Thymus (tissue), 14 donors: ENCODE measurements at places on chromosomes 5 and 9. TPM values are rescaled to one million over a fixed set of nuclear protein-coding genes. Genes with fewer than 3 reads are reported as not detected.

The C5orf46 gene
- 0.14 TPM for total RNA-seq

The ROR2 gene
- total RNA-seq: 4.5 TPM

The CNTNAP3B gene
- total RNA-seq: 3.3 TPM

The LCN2 gene
- total RNA-seq: 3.4 TPM

The PKN3 gene
- 3.8 TPM for total RNA-seq

The TPPP gene
- total RNA-seq: 0.24 TPM

The ANKRD18A gene
- 2.8 TPM for total RNA-seq

The GPR150 gene
- total RNA-seq: 0.19 TPM

The PCDHGA7 gene
- total RNA-seq: 0.28 TPM

The LHX3 gene
- 0.09 TPM for total RNA-seq

The MAPK9 gene
- 20.3 TPM for total RNA-seq

The ARHGEF28 gene
- total RNA-seq: 7.3 TPM

DNA sequence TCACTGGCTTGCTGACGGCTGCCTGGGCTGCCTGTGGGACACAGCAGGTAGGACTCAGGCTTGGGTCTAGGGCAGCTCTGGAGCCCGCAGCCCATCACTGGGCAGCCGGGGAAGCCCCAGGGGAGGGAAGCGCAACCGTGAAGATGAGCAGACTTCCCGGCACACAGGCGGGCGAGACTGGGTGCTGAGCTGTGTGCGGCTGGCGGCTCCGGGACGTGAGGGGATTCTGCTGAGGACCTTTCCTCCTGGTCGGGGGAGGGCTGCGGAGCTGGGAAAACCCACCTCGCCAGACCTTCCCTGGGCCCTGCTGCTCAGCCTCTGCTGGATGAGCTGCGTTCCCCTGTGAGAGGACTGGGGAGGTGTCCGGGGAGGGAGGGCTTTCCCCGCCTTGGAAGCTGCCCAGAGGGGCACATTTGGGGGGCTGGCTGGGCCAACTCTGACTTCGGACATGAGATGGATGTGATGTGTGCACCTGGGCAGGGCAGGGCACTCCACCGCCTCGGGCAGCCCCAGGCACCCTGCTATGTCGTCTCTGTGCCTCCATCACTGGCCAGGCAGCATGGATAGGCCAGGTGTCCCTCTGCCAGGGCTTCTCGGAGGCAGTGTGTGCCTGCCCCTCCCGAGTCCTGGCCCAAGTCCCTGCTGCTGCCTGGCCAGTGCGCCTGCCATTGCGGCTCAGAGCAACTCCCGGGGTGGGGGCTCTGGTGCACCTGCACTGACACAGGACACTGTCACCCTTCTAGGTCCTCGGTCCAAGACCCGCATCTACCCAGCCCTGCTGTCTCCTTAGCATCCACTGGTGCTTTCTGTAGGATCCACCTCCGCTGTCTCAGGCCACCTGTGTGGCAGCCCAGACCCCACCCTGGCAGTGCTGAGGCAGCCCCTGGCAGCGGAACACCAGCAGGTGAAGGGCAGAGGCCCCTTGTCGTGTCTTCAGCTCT, 66.4 kb downstream of the COL5A1 start:
- H3K4me1 ChIP-seq: no peaks in the 10 kb centered on the region
- no peak for DNase-seq
- H3K36me3 ChIP-seq: no peaks in the 10 kb centered on the region
- no peak overlapping the region for H3K4me3 ChIP-seq
- H3K27me3 ChIP-seq: no peaks in the 10 kb centered on the region
- no peak overlapping the region for H3K27ac ChIP-seq

DNA sequence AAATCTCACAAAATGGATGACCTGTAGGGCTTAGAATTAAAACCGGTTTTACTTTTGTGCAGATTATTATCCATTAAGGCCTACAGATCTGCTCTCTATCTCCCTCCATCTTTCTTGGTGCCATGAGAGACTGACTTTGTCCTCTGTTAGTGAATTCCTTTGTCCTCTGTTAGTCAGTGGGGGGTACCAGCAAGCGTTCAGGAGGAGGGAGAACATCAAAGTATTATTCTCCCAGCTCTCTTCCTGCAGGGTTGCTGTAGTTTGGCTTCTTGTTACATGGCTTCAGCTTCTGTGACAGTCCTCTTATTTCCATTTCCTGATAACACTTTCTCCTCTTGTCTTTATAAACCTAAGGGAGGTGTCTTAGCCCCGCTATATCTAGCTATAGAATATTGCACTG, 850.5 kb upstream of the SEMA6A start:
- H3K4me1 ChIP-seq: no peaks in the 10 kb centered on the region
- no peak overlapping the region for H3K27ac ChIP-seq
- H3K36me3 ChIP-seq: no peaks in the 10 kb centered on the region
- DNase-seq: no peak

GRCh38 chr5:150144246-150144801, 11.3 kb downstream of the PDGFRB start:
- no peak overlapping the region for H3K4me3 ChIP-seq
- no peaks in the 10 kb centered on the region for H3K4me1 ChIP-seq
- H3K36me3 ChIP-seq: no peaks in the 10 kb centered on the region
- no peaks in the 10 kb centered on the region for H3K27me3 ChIP-seq
- no peak for DNase-seq

GRCh38 chr5:134084022-134084565, 30.4 kb upstream of the TCF7 start:
- H3K4me3 ChIP-seq: no peak overlapping the region
- DNase-seq: no peak
- H3K27ac ChIP-seq: peak overlapping the region; percentile 22
- H3K36me3 ChIP-seq: peaks cover 17% of the 10 kb centered on the region
- no peaks in the 10 kb centered on the region for H3K27me3 ChIP-seq

DNA sequence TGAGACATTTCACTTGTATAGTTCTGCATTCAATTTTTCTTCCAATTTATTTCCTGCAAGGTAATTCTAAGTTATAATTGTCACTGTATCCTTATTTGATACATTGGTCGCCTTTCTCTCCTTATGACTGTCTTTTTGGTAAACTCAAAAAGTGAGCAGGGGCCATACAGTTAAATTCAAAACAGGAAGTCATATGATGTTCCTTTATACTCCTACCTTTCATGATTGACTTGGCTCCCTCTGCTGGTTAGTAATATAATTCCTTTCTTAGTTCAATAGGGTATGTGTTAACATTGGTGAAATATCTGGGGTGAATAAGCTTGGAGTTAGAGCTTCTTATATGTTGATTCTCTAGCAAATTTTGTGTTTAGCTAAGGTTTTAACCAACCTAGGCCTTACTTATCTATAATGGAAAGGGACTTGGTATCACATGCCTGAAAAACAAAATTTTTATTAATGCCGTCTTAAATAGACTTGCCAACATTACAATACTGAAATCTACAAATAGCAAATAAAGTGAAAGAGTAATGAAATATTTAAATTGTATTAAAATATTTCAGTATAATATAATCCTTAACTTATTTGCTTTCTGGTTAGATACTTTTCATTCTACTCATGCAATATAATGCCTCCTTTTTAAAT, 6.0 kb upstream of the NIPBL start:
- no peak overlapping the region for H3K4me3 ChIP-seq
- no peak overlapping the region for H3K27ac ChIP-seq
- H3K4me1 ChIP-seq: peaks cover 6% of the 10 kb centered on the region
- no peaks in the 10 kb centered on the region for H3K36me3 ChIP-seq
- peak; percentile 59 for DNase-seq

DNA sequence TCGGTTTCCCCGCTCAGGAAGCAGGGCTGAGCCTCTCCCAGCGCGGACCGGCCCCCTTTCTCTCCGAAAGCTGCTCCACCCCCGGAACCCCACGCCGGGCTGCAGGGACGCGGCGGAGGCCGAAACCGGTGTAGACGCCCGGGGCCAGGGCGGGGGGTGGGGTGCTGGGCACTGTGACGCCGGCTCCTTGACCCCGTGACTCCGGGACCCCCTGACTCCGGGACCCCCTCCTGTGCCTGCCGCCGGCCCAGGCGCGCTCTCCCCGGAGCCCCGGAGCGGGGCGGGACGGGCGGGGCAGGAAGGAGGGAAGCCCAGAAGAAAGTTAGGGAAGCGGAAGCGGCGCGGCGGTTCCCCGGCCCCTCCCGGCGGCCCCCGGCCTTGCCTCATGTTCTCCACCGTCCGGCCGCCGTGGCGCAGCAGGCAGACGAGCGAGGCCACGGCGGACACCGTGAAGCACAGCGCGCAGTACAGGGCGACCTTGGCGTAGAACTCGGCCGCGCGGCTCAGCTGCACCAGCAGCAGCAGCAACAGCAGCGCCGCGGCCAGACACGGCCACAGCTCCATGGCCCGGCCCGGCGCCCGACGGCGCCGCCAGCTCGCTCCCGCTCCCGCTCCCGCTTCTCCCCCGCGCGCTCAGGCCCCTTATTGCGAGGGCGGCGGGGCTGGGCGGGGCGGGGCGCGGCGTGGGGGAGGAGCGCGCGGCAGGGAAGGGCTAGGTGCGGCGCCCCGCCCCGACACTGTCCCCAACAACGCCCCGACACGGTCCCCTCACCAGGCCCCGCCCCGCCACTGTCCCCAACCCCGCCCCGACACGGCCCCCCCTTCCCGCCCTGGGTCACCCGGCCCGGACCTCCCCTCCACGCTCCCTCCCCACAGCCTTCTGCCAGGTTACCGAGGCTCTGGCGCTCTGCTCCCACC, at the start of gene AGPAT2:
Gene AGPAT2 (minus strand): TSS at position 664 of the 918 bp plus-strand sequence. CDS start 100 bp downstream, at position 564.
- peaks cover 17% of the 10 kb centered on the region for H3K4me1 ChIP-seq
- peak; percentile 37 for DNase-seq
- peak within 1 kb of the TSS; percentile 80 for H3K27ac ChIP-seq
- peaks cover 33% of the 10 kb centered on the region for H3K27me3 ChIP-seq

GRCh38 chr5:115607935-115608334, 5.7 kb upstream of the TICAM2 start:
- H3K36me3 ChIP-seq: peaks cover 4% of the 10 kb centered on the region
- H3K4me3 ChIP-seq: no peak overlapping the region
- DNase-seq: no peak
- no peaks in the 10 kb centered on the region for H3K4me1 ChIP-seq
- no peaks in the 10 kb centered on the region for H3K27me3 ChIP-seq
- H3K27ac ChIP-seq: no peak overlapping the region

DNA sequence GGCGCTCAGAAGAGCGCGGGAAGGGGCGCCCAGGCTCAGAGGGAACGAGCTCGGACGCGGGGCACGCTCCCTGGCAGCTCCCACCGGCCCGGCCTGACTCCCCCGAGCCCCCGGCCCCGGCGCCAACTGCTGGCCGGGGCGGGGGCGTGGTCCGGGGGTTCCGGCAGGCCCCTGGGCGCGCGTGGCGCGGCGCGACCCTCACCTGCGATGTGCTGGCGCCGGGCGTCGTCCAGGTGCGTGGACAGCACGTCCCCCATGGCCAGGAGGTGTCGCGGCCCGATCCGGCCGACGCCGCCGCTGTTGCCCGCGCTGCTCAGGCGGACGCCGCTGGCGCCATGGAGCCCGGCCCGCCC, 43.5 kb upstream of the STXBP1 start:
- no peak for DNase-seq
- no peak overlapping the region for H3K27ac ChIP-seq

DNA sequence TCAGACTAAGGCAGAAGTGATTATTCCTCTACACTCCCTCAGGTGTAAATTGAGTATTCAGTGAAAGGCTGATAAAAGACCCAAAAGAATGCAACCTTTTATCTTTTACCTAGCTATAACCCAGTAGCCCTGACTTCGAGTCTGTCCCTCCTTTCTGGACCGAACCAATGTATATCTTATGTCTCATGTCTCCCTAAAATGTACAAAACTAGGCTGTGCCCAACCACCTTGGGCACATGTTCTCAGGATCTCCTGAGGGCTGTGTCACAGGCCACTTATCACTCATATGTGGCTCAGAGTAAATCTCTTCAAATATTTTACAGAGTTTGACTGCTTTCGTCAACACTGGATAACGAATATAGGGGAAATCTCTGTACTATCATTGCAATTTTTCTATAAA, 12.7 kb downstream of the FBXL17 start:
- H3K27me3 ChIP-seq: no peaks in the 10 kb centered on the region
- H3K4me3 ChIP-seq: no peak overlapping the region
- no peak for DNase-seq
- no peak overlapping the region for H3K27ac ChIP-seq
- H3K4me1 ChIP-seq: no peaks in the 10 kb centered on the region

DNA sequence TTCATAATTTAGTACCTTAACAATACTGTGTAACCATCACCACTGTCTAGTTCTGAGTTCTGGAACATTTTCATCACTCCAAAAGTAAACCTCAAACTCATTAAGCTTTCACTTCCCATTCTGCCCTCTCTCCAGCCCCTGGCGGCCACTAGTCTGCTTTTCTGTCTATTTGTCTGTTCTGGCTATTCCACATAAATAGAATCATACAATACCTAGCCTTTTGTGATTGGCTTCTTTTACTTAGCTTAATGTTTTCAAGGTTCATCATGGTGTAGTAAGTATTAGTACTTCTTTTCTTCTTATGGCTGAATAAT, 138.7 kb downstream of the RAPGEF6 start:
- H3K4me3 ChIP-seq: no peak overlapping the region
- H3K27me3 ChIP-seq: no peaks in the 10 kb centered on the region
- peaks cover 6% of the 10 kb centered on the region for H3K36me3 ChIP-seq
- H3K4me1 ChIP-seq: no peaks in the 10 kb centered on the region

DNA sequence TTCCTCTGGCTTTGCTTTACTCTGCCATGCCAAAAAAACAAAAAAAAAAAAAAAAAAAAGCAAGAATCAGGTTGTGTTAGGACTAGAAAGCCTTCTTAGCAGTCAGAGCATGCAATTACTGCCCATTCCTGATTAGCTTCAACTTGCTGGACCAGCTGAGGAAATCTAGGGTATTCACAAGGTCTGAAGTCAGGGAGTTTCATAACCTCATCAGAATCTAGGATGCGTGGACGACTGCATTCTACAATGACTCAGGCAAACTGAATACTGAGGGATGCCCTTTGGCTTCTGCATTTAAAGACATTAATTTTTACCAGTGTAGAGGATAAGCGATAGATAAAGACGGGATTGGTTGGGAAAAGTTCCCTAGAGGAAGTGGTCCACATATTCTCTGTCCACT, 39.2 kb upstream of the SHOC1 start:
- H3K36me3 ChIP-seq: no peaks in the 10 kb centered on the region
- H3K27ac ChIP-seq: no peak overlapping the region
- no peaks in the 10 kb centered on the region for H3K27me3 ChIP-seq
- no peak overlapping the region for H3K4me3 ChIP-seq

- H3K4me1 ChIP-seq: peaks cover 14% of the 10 kb centered on the region
- H3K4me3 ChIP-seq: peak overlapping the region; percentile 5
- no peaks in the 10 kb centered on the region for H3K27me3 ChIP-seq
These were observed 4.5 kb downstream of the UBE2D2 start for GRCh38 chr5:139565411-139566305.

GRCh38 chr5:109313127-109313526, 96.6 kb downstream of the PJA2 start:
- H3K27ac ChIP-seq: no peak overlapping the region
- no peak overlapping the region for H3K4me3 ChIP-seq
- H3K36me3 ChIP-seq: no peaks in the 10 kb centered on the region
- DNase-seq: no peak
- H3K27me3 ChIP-seq: no peaks in the 10 kb centered on the region

DNA sequence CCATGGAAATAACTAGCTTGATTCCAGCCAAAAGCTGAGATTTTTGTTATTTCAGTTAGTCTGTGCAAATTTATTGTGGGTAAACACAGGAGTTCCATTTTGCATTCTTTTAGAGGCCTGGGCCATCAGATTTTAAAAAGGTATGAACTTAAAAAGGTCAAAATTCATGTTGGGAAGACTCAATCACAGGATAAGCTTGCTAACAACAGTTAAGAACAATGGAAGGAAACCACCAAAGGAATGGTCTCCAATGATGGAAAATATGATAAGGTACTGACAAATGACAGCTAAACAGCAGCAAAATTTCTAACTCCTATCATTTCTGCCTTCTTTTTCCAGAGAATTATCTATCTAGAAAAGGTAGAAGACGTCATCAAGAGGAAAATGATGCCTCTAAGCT, 16.0 kb downstream of the ABITRAM start:
- no peaks in the 10 kb centered on the region for H3K27me3 ChIP-seq
- no peak for DNase-seq
- H3K27ac ChIP-seq: no peak overlapping the region
- no peaks in the 10 kb centered on the region for H3K4me1 ChIP-seq
